ENCODE measurements at places on chromosomes 7 and 10.

DNA sequence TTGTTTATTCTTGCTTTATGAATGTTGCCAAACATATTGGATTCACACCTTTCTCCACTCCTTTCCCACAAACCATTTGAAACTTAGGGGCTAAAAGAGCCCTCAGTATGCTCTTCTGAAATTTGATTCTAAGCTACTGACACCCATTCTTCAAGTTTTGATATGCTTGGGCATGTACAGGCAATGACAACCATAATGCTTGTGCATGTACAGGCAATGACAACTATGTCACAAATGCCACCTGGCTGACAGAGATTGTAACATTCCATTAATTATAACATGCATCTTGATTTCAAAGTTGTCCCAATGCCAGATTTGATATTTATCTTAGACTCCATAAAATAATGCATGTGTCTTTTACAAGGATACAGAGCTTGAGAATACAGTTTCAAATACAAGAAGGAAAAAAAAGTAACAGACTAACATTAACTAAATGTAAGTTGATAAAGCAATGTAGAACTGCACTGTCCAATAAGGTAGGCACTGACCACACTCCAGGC lies 17.5 kb upstream of the CDK1 start:
- DNase-seq = no peak

DNA sequence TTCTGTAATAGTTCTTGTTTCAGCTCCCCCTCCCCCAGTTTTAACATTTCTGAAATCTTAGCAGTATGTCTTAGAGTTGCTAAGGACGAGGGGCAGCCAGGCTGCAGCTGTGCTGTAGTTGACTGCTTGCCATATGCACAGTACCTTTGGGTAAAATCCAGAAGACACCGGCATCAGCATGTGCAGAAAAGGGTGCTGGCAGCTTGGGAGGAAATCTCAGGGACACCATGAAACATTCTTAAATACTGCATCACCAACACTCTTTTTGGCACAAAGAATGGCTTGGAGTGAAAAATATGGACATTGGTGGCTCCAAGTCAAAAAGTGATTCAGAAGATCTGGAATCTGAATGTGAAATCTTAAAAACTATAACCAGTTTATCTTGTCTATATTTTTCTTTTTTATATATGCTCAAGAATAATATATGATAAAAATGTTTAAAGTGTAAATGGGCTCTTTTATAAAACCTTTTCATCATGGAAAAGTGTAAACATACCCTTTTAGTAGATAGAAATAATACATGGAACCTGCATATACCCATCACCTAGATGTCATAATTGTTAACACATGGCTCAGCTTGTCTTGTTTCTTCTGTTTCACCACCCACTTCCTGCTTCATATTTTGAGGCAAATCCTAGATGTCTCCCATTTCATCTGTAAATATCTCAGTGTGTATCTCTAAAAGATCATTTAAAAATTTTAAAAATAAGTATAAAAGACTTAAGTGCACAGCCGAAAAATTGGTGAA lies 34.4 kb upstream of the ARMS2 start:
- DNase-seq = no peak

GRCh38 chr10:123507298-123507697 lies 158.9 kb upstream of the GPR26 start:
- DNase-seq = no peak

DNA sequence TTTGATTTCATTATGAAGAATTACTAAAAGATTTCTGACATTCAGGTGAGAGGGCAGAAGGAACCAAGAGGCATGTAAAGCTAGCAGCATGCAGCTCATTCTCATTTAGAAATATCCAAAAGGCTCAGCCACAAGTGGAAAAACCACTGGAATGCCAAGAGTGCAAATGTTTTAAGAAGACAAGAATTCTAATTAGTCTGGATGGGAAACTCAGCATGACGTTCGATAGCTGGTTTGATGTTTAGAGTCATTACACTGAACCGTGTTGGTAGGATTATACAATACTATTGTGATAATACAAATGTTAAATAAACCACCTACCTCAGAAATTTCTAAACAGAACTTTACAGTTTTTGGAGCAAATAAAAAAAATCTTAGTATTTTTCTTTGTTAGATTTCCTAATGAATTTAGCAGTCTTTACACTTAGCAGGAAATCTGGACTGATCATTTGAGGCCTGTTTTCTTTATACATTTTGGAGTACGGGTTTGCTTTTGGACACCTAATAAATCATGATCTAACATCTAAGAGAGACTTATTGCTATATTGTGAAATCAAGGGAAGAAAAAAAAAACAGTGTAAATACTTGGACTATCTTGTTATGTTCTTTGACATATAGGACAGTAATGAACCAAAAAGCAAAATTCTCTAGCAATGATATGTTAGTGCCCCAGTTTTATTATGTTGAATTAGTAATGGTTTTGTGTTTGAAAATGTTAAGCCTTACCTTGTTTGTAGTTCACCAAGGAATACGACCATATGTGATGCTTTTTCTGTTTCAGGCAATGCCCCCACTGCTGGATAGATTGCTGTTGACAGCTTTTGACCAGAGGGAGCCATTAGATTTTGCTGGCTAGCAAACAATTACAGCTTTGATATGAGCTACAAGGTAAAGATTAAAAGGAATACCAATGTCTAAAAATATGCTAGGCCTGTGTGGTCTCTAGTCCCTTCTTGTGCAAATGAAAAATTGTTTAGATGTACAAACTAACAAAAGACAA lies 354.1 kb upstream of the SEMA3A start:
- DNase-seq = no peak

DNA sequence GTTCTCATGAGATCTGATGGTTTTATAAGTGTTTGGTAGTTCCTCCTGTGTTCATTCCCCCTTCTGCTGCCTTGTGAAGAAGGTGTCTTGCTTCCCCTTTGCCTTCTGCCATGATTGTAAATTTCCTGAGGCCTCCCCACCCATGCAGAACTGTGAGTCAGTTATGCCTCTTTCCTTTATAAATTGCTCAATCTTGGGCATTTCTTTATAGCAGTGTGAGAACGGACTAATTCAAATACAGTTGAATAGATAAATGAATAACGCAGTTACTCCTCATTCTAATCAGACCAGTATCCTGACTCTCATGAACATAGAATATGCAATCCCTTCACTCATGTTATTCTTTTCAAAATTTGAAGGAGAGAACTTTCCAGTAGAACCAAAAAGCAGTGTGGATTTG lies 375.0 kb upstream of the FZD8 start:
- no peak for DNase-seq

- DNase-seq = no peak
Observed at GRCh38 chr7:50068026-50068425, 25.0 kb downstream of the ZPBP start.

GRCh38 chr7:95601316-95601715 lies 5.0 kb upstream of the PDK4 start:
- DNase-seq = no peak

DNA sequence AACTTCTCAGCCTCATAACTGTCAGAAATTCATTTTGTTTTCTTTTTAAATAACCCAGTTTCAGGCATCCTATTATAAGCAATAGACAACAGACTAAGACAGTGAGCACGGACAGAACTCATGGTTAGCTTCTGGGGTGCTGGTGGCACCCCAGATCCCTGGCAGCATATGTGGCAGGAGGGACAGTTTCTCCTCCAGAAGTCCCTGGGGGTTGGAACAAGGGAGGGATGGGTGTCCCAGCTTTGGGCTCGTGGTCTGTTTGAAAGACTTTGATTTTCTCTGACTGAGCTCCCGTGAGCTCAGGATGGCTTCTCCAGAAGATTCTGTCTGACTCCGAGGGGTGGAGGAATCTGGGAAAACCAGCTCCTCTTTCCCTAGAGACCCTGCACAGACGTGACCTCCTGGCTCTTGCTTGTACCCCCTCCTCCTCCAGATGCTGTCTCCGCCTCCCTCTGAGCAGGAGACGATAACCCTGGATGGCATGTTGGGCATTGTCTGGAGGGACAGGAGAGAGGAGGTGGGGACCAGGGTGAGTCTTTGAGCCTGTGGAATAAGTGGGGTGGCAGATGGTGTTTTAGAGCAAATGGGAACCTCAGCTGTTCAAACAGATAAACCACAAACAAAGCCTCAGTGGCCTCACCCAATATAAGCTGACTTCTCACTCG lies 421.1 kb downstream of the GLRX3 start:
- DNase-seq = no peak

GRCh38 chr10:89793649-89794254 lies 92.4 kb downstream of the KIF20B start:
- no peak for DNase-seq

GRCh38 chr10:7561216-7561893 lies 105.4 kb downstream of the ITIH5 start:
- no peak for DNase-seq

GRCh38 chr7:50696810-50697582 lies 85.7 kb downstream of the GRB10 start:
- no peak for DNase-seq

- no peak for DNase-seq
Observed at GRCh38 chr7:83366629-83367028, 203.9 kb upstream of the PCLO start.

DNA sequence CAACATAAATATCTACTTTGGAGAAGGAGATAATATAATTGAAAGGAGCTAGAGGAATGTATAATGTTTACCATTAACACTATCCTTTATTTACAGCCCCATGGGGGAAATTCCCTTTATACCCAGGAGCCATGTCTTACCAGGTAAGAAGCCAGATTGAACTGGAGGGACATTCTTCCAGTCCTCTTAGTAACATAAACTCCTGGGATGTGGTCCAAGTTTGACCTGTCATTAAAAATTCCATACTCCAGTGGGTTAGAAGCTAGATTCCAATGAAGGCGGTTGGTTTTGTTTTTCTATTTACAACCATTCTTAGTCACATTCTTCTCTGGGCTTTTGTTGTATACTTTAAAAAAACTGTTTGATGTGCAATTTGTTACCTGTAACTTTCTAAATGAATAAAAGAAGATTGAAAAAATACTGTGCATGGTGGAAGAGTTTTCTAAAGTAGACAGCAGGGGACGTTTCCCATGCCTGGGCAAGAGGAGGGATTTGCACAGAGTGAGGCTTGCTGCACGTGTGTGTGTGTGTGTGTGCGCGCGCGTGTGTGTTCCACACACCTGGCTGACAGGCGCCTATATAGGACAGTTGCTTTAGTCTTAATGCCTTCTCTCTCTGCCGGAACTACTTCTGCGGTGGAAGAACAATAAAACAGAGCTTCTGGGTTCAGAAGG lies 2.0 kb downstream of the PLCE1 start:
- no peak for DNase-seq

DNA sequence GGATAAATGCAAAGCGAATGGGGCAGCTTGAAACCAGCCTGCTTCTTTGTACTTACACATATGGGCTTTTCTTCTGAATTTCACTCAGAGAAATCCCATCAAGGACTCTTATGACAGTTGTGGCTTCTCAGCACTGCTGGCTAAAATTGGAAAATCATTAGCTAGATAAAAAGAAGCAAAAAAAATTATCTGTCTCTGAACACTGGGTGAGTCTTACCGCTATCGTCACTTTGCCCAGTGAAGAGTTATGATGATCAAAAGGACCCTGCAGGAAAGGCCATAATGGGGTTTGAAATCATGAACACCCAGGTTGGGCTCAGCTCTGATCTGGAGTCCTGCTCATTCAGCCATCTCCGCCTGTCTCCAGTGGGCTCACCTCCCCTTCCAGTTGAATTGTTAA lies 34.3 kb downstream of the AOAH start:
- DNase-seq = no peak

GRCh38 chr10:85995791-85996190 lies 370.8 kb downstream of the GRID1 start:
- DNase-seq = no peak

- DNase-seq = no peak
Observed at GRCh38 chr10:43863270-43863669, 214.6 kb upstream of the ZNF32 start.

DNA sequence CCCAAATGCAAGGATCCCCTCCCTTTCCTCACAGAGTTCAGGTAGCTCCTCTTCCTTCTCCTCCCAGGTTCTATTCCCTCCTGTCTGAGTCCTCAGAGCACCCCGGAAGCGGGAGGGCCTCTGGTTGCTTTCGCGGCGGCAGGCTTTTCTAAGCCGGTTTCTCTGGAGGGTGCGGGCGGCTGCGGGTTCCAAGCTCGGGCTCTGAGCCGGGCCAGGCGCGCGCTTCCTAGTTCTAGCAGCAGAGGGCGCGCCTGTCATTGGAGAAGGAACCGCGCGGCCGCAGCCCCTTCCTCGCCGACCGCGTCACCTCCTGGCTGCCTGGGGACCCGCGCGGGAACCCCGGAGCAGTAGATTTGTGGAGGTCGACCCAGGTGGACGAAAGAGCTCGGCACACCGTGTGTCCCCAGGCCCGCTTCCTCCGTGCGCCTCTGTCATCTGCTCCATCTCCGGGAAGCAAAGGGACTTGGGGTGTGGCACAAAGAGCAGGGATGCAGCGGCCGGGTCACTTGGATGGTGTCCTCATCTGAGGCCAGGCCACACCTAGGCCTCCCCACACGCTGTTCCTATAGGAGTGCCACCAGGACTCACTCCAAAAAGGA lies 389.0 kb upstream of the PODXL start:
- DNase-seq = no peak

GRCh38 chr10:20624642-20625041 lies 272.5 kb downstream of the NEBL start:
- no peak for DNase-seq

DNA sequence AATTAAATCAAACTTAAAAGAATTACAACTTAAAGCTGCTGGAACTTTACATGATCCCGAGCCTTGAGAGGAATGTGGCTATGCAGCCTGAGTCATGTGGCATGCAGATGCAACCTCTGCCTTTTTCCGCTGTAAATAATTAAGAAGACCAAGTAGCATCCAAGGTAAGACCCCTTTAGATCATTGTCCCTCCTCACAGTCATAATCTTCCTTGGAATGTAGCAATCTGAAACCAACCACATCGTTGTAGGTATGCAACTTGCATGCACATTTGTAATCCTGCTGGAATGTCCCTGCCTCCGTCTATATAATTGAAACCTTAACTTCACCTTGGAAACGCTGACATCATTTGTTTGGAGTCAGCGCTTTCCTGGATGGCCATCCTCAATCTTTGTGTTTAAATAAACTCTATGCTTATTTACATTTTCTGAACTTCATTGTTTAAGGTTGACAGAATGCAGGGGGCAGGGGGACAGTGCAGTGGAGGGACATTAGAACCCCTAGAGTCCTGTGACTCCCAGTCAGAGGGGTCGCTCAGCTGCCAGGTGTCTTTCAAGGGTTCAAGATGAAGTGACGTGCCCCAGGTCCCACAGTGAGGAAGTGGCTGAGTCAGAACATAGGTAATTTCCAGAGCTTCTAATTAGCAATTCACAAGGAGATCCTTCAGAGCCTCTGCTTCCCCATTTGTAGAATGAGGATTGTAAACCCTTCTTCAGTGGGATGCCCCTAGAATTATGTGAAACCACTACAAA lies 110.7 kb downstream of the RALA start:
- no peak for DNase-seq

Measured in stimulated activated CD8-positive, alpha-beta memory T cell treated with anti-CD3 and anti-CD28 coated beads, Interleukin-12 subunit alpha, Interleukin-12 subunit beta, amount 100 ng/mL, for 1 hour (primary cell).